ENCODE measurements at places on chromosomes 2 and 18. TPM values are rescaled to one million over a fixed set of nuclear protein-coding genes. Genes with fewer than 3 reads are reported as not detected.

GRCh38 chr2:134372611-134373131, 118.8 kb downstream of the MGAT5 start:
- peaks cover 10% of the 10 kb centered on the region for H3K36me3 ChIP-seq
- no peak overlapping the region for H3K27ac ChIP-seq
- DNase-seq: no peak
- no peak overlapping the region for H3K4me3 ChIP-seq
- H3K4me1 ChIP-seq: no peaks in the 10 kb centered on the region

DNA sequence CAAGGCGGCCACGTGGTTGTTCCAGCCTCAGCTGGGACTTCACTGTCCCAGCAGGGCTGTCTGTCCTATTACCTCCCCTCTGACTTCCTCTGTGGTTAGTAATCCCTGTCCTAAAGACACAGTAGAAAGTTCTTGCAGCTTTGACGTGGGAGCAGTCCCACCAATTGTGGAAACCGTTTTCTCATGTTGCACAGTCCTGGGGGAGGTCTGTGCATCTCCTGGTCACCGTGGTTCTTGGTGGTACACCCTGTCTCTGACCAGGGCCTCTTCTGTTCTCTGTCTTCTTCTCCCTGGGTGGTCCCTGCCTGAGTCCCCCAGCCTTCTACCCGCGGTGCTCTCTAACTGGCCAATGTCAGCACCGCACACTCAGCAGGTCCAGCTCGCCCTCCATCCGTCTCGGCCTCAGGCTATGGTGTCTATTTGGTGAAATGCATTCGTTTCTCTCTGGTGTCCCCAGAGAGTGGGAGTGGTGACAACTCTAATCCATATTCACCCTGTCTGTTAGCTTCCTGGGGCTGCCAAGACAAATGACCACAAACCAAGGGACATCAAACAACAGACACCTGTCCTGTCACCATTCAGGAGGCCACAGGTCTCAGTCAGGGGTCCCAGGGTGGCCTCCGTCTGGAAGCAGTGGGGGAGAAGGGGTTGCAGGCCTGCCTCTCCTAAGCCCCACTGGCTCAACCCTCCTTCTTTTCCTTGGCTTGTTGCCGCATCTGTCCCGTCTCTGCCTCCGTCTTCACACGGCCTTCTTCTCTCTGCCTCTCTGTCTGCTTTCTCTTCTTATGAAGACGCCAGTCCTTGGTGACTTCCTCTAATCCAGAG, 99.8 kb downstream of the SH3BP4 start:
- DNase-seq: no peak
- no peaks in the 10 kb centered on the region for H3K27me3 ChIP-seq
- no peak overlapping the region for H3K27ac ChIP-seq
- H3K4me1 ChIP-seq: no peaks in the 10 kb centered on the region
- H3K4me3 ChIP-seq: no peak overlapping the region
- peaks cover 74% of the 10 kb centered on the region for H3K36me3 ChIP-seq

SCN1A gene
- 0.13 TPM for total RNA-seq

VWA3B gene
- total RNA-seq: not detected

- H3K27me3 ChIP-seq: peaks cover 14% of the 10 kb centered on the region
- no peaks in the 10 kb centered on the region for H3K4me1 ChIP-seq
- no peaks in the 10 kb centered on the region for H3K36me3 ChIP-seq
- no peak overlapping the region for H3K27ac ChIP-seq
- peak; percentile 64 for DNase-seq
These were observed 160.3 kb upstream of the SIX2 start for GRCh38 chr2:45169339-45170190.

DNA sequence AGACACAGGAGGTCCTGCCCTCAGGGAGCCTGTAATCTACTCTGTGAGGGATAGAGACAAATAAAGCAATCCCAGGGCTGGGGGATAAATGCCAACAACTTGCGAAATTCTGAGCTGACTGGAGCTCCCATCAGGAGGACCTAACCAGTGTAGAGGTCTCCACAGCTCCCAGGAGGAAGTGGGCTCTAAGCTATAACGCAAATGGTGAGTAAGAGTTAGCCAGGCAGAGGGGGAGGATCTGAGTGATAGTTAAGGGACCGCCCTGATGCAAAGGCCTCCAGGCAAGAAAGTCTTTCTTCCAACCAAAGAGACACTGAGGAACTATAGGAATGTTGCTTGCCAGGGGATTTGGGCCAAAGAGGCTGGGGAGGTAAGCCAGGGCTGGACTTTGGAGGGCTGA, 16.0 kb upstream of the ZNF532 start:
- H3K4me3 ChIP-seq: no peak overlapping the region
- DNase-seq: peak; percentile 75
- H3K27me3 ChIP-seq: no peaks in the 10 kb centered on the region

DNA sequence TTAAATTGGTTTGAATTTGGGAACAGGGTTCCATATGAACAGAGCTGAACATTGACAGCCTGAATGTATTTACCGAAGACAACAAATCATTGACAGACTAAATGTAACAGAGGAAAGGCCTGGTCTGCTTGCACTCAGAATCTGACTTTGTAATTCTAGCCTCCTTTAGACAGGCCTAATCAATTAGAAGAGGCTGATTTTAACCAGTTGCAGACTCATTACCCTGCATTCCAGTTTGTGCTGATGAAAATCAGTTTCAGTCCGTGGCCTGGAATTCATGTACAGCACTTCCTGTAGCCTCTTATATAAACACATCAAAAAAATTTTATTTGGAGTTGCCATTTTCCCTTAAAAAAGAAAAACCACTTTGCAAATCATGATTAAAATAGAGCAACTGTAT, 93.1 kb upstream of the ZFP36L2 start:
- no peaks in the 10 kb centered on the region for H3K27me3 ChIP-seq
- H3K4me1 ChIP-seq: no peaks in the 10 kb centered on the region
- no peak for DNase-seq
- no peak overlapping the region for H3K27ac ChIP-seq
- H3K4me3 ChIP-seq: no peak overlapping the region

DNA sequence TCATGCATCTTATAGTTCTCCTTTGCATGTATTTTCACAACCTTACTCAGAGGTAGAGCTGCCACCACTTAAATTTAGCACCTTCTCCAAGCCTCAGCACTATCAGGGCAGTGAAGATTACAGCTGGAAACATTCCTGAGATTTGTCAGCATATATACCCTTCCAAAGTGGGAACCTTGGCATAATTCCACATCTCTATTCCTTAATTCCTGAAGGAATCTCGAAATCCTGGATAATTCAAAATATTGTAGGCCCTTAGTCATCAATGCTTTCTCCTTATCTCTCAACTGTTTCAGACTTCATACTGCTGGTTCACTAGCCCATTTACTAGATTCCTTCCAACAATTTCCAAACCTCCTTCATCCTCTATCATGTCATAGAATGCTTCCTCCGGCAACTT, 87.4 kb downstream of the ITSN2 start:
- DNase-seq: no peak
- H3K27me3 ChIP-seq: no peaks in the 10 kb centered on the region
- H3K4me3 ChIP-seq: no peak overlapping the region
- H3K27ac ChIP-seq: no peak overlapping the region

DNA sequence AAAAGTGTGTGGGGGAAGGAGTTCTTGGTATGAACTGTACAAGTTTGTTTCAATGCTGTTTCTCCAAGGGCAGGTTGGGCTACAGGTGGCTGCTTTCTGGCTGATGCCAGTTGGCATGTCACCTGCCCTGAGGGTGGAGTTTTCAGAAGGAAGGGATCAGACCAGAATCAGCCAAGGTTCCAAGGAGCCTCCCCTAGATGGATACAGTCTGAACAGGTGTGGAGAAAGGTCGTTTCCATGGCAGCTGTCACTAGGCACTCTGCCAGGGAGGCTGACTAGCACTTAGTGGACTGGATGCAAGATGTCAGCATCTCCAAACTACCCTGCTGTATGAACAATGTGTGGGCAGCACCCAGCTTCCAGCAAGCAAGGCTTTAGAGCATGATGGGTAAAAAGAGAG, 444.4 kb upstream of the HNRNPA3 start:
- H3K4me1 ChIP-seq: peaks cover 12% of the 10 kb centered on the region
- DNase-seq: no peak
- H3K4me3 ChIP-seq: no peak overlapping the region
- no peak overlapping the region for H3K27ac ChIP-seq
